Mammary epithelial cell (primary cell): ENCODE measurements at places on chromosomes 7 and 10. TPM values are rescaled to one million over a fixed set of nuclear protein-coding genes. Genes with fewer than 3 reads are reported as not detected.

SCIN gene
- total RNA-seq, result not detected

STK17A gene
- total RNA-seq, result 140 TPM

CFAP43 gene
- total RNA-seq, result not detected in 2 replicates

OR2A7 gene
- total RNA-seq, result 4.4 and 5.1 TPM in 2 replicates

NPM3 gene
- total RNA-seq, result 104 and 173 TPM in 2 replicates

GBX1 gene
- total RNA-seq, result not detected

NKX2-3 gene
- not detected in 2 replicates for total RNA-seq

FKBP9 gene
- 129 and 141 TPM in 2 replicates for total RNA-seq

TET1 gene
- 1.8 TPM for total RNA-seq

COL28A1 gene
- 0.16 TPM in 1 of 2 replicates, not detected in the other for total RNA-seq

PKD2L1 gene
- not detected for total RNA-seq

- DNase-seq, result no peak
Observed at GRCh38 chr7:106101726-106102125, 10.4 kb downstream of the SYPL1 start.

- DNase-seq, result no peak
Observed at GRCh38 chr7:138726288-138726687, 25.1 kb upstream of the SVOPL start.

GRCh38 chr10:78224602-78225001 lies 190.9 kb downstream of the RPS24 start:
- no peak for DNase-seq

DNA sequence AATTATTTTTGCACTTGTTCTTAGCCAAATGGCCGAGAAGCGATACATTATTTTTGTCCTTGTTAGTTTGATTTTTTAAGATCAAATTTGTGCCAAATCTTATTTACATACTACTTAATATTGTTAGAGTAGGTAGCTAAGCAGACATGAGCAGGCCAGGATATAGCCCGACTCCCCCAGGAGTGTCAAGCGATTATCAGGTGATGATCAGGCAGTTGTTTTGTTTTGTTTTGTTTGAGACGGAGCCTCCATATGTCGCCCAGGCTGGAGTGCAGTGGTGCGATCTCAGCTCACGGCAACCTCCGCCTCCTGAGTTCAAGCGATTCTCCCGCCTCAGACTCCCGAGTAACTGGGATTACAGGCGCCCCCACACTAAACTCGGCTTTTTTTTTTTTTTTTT lies 71.1 kb downstream of the LYZL2 start:
- DNase-seq, result no peak

DNA sequence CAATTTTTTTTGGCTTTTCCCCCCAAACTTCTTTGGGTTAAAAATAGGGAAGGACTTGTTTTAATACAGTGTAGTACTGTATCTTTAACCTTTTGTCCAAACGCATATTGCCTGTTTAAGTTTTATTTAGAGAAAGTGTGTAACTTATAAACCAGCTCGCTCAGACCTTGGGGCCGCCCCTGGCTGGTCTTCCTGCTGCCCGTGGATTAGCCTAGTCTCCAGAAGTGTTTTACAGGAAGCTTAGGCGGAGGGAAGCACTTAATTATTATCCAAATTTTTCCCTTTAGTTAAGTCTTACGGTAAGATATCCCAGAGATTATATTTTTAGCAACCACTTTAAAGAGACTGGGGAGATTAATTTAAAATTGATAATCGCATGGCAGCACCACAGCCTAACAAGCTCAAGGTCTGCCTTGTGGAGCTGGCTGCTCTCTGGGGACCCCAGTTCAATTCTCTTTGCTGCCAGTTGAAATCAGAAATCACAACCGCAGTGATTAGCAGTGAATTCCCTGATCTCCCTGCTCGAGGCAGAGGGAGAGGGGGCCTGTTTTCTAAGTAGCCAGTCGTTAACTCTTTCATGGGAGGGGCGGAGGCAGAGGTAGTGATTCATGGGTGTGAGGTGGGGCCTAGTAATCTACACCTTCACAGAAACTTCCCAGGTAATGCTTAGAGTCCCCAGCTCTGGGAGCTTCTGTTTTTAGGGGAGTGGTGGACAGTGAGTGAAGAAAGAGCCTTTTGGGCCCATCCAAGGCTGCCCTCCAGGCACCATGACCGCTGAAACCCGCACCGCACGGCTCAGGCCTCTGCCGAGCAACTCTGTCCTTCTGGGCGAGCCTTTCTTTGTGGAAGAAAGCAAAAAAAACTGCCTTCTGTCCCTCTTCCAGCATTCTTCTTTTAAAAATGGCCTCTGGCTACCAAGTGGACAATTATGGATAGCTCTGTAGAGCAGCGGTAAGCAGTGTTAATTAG lies 548.7 kb upstream of the GALNT17 start:
- DNase-seq, result no peak

DNA sequence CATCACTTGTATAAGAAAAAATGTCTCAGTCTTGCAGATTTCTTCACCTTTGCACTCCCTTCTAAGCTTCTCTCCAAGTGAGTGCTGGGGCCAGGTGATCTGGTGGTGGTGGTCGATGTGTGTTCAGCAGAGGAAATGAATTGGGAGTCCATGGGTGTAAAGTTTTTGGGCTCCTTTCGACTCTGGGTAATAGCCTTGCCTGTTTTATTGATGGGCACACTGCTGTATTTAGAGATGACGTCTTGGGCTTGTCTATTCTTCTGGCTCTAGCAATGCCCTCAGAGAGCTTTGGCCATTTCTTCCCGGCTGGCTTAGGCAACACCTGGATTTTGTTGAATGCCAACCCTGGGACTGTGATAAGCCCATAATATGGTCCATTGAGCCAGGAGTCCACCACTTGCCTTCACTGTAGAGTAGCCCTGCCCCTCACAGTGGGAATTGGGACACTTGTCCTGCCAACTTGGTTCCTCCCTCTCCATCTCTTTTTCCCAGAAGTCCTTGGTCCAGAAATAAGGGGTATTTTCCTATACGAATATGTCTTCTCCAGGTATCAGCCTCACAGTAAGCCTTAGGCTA lies 11.7 kb downstream of the PNLIP start:
- no peak for DNase-seq

- peak; percentile 16 for DNase-seq
Observed at GRCh38 chr10:18501198-18501597, 150.2 kb downstream of the NSUN6 start.

DNA sequence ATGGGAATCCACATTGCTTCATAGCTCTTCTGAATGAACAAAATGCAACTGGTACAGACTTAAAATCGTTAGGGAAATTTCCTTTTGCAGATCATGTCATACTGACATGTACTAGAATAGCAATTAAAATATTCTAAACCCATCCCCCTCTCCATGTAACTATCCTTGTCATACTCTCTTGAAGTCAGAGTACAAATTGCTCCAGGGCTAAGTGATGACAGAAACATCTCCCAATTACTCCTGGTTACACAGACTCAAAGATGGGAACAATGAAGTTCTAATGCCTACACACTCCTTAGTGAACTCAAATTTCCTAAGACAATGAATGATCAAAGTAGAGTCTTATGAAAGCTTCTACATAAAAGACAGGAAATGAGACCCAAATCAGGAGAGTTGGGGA lies 87.2 kb downstream of the PDE1C start:
- peak; percentile 21 for DNase-seq

DNA sequence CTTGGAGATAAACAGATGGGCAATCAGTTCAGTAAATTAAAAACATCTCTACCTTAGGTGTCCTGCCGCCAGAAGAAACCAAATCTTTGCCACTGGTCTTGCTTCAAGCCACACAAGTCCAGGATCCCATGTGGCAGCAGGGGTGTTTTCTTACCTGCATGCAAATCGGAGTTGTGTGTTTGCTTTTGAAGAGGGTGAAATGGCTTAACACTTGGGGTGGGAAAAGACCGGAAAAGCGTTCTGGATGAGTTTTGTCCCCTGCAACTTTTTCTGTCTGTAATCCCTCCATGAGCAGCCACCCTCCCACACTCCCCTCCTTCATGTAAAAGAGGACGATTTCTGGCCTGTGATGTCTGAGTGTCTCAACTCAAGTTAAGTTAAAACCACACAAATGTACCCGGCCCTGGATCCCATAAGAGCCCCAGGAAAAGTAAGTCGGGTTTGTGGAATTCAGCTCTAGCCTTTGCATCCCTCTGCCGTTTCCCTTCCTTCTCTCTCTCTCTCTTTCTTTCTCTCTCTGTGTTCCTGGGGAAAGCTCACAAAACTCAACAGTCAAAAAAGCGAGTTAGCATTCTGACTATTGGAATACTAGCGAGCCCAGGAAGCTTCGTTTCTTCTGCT lies 178.5 kb downstream of the TCF7L2 start:
- no peak for DNase-seq

- DNase-seq, result peak; percentile 19
Observed at GRCh38 chr7:86932038-86932512, 127.4 kb downstream of the ELAPOR2 start.

DNA sequence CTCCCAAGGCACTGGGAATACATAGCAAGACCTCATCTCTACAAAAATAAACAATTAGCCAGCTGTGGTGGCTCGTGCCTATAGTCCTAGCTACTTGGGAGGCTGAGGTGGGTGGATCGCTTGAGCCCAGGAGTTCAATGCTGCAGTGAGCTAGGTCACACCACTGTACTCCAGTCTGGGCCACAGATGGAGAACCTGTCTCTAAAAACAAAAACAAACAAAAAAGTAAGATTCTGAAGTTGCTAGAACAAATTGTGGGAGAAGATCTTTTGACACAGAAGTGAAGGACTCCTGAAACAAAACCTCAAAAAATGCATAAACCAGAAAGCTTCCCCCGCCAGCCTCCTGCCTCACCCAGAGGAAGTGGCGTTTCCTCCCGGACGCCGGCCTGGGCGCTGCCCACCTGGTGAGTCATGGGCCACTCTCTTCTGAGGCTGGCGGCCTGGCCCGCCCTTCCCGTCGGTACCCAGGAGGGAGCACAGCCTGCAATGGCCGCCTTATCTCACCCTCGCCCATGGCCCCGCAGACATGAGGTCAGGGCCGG lies 25.4 kb upstream of the ELN start:
- peak; percentile 57 for DNase-seq

DNA sequence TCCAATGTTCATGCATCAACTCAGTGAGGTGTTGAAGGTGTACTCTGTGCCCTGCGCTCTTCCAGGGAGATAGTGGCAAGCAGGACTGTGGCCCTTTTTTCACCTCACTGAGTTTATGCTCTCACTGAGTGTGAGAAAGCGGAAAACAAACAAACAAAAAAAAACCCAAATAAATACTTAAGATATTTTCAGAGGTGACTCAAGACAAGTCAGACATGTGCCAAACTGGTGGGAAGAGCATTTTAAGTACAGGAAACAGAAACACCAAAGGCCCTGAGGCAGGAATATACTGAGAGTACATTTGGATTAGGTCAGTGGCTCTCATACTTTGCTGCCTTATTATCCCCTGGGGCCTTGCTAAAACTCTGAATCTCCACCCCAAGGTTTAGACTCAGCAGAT lies 111.9 kb upstream of the IGFBP3 start:
- DNase-seq, result peak; percentile 66

GRCh38 chr7:74012842-74013249 lies 15.1 kb upstream of the ELN start:
- DNase-seq, result peak; percentile 48

DNA sequence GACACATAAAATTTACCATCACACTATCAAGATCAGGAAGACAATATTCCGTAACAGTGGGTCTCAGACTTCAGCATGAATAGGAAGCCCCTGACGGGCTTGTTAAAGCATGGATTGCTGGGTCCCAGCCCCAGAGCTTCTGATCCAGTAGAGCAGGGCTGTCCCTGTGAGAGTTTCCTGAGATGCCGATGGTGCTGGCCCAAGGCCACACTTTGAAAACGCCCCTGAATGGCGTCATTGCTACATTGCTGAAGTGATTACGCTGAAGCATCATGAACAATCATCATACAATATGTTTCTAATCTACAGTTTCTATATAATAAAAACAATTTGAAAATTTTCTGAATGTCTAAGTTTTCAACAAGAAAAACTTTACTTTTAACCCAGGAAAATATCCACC lies 38.0 kb upstream of the TMEM72 start:
- DNase-seq, result no peak

GRCh38 chr7:155947051-155947450 lies 134.8 kb upstream of the SHH start:
- no peak for DNase-seq

- DNase-seq, result no peak
Observed at GRCh38 chr7:83514977-83515376, 134.0 kb downstream of the SEMA3E start.

DNA sequence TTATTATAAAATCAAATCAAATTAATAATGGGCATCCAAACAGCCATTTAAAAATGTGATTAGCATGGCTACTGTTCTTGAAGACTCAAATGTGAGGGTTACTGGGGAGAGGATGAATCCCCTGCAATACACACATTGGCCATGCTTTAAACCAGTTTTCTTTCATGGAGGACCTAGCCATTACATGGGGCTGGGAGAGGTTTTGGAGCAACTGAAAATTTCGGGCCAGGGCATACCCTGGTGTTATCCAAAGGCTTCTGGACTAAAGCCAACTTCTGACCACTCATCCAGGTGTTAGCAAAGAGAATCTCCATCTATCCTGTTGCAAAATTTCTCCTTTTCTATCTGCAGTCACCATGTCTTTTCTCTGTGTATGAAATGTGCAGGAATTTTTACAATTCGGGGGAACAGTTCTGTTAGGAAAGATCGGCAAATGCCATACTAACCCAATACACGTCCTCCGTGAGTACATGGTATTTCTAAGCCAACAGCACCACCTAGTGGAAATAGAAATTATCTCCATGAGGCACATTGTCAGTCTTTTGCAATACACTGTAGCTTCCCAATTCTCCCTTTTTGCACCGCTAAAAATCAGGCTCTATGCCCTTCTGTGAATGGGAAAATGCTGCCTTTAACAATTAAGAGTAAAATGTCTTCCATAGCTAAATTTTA lies 47.0 kb upstream of the ZNF107 start:
- DNase-seq, result peak; percentile 44

DNA sequence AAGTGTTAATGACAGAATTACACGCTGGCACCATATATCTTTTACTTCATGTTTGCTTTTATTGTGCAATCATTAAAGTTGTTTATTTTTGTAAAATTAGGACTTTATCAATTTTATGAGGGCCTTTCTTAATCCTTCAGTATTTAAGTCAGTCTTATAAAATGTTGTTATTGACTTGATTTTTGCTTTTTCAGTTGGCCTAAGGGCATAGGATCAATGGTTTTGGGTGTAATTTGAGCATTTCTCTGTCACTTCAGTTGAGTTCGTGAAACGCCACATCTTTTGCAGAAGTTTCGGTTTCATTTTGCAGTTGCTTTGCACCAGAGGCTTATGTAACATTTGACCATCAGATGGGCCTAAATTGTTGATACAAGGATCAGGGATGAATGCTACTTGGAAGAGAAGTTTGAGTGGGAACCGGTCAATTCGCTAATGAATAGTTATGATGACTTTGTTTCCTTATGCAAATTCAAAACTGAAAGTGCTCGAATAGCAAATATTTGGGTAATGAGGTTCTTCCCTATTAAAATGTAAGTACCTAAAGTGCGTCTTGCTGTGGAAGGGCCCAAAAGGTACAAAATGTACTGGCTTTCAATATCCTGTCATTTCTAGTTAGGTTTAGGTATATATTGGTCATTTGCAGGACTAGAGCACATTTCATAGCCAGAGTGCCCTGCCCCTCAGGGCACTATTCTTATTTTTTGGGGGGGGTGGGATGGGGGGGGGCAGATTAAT lies 340.9 kb downstream of the LRMDA start:
- DNase-seq, result no peak

DNA sequence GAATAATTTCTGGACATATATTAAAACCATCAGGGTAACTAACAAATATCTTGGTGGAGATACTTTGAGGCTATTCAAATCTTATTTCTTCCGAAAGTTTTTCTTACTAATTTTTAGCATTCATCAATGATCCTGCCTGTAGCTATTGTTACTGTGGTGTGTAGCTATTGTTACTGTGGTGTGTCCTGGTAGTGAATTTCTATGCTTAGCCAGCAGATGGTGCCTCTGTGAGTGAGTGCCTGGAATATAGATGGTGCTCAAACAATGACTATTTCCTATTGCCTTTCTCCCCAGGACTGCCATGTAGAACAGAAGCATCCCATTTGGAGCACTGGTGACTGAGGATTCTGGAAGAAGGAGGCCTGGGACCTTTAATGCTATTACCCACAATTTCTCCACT lies 245.7 kb downstream of the CCSER2 start:
- DNase-seq, result peak; percentile 5
